Body of pancreas (tissue), 4 donors: ENCODE measurements at places on chromosomes 6 and 20. TPM values are rescaled to one million over a fixed set of nuclear protein-coding genes. Genes with fewer than 3 reads are reported as not detected.

The RNF39 gene
- 1.6 TPM for total RNA-seq

The SULF2 gene
- 34.3 TPM for total RNA-seq

The FAM83C gene
- total RNA-seq = not detected

- peaks cover 48% of the 10 kb centered on the region for H3K4me1 ChIP-seq
- peak; percentile 36 for DNase-seq
Measured at GRCh38 chr20:50724851-50725723, 6.3 kb upstream of the PARD6B start.

DNA sequence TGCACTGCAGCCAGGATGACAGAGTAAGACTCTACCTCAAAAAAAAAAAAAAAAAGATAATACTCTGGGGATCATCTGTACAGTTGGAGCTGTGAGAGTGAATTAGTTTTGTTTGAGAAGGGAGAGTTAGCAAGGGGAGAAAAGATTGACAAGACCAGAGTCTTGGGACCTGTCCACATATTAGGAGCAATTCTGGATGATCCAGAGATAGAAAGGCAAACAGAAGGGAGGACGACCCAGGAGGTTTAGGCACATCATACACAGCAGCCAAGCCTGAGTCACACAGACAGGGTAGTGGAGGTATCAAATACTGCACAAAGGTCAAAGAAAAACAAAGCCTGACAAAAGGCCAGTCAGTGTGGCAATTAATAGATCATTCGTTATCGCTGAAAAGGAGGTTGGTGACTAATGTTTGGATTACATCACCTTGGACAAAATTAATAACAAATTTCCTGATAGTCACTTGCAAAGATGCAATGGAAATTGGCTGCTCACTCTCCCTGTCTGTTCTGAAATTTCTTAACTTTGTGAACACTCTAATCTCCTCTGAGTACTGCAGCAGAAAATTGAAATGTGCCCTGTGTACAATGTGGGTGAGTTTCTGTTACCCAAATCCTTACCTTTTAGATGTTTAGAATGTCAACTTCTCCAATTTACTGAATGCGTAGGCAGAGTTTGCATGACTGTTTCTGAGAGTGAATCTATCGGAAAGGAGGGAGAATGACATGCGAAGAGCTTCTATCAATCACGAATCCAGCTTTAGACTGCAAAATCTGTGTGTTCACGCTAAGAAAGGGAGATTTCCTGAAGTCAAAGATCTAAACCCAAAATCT, 105.4 kb downstream of the TSHZ2 start:
- H3K4me1 ChIP-seq = peaks cover 36% of the 10 kb centered on the region
- H3K27me3 ChIP-seq = no peaks in the 10 kb centered on the region
- no peaks in the 10 kb centered on the region for H3K36me3 ChIP-seq
- DNase-seq = peak; percentile 57

- no peaks in the 10 kb centered on the region for H3K4me1 ChIP-seq
- no peak overlapping the region for H3K27ac ChIP-seq
- H3K27me3 ChIP-seq = no peaks in the 10 kb centered on the region
- DNase-seq = peak; percentile 51
- no peaks in the 10 kb centered on the region for H3K36me3 ChIP-seq
- no peak overlapping the region for H3K4me3 ChIP-seq
Measured at GRCh38 chr6:32622545-32623401, 14.4 kb upstream of the HLA-DQA1 start.

DNA sequence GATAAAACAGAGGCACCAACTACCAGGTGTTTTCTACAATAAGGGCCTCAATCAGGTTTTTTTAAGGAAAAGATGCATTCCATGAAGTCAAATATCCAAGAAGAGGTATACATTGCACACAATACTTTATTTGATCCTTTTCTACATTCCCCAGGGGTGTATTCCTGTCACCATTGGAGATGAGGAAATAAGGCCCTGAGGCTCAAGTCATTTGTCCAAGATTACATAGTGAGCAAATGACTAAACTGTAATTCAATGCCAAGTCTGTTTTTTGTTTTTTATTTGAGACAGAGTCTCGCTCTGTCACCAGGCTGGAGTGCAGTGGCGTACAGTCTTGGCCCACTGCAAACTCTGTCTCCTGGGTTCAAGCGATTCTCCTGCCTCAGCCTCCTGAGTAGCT, 69.2 kb upstream of the CDYL start:
- DNase-seq = no peak
- H3K27ac ChIP-seq = no peak overlapping the region
- H3K4me3 ChIP-seq = no peak overlapping the region
- H3K27me3 ChIP-seq = no peaks in the 10 kb centered on the region

- no peaks in the 10 kb centered on the region for H3K4me1 ChIP-seq
- H3K36me3 ChIP-seq = no peaks in the 10 kb centered on the region
- no peak overlapping the region for H3K27ac ChIP-seq
- H3K4me3 ChIP-seq = no peak overlapping the region
Measured at GRCh38 chr6:75997696-75998095, 74.8 kb downstream of the IMPG1 start.

DNA sequence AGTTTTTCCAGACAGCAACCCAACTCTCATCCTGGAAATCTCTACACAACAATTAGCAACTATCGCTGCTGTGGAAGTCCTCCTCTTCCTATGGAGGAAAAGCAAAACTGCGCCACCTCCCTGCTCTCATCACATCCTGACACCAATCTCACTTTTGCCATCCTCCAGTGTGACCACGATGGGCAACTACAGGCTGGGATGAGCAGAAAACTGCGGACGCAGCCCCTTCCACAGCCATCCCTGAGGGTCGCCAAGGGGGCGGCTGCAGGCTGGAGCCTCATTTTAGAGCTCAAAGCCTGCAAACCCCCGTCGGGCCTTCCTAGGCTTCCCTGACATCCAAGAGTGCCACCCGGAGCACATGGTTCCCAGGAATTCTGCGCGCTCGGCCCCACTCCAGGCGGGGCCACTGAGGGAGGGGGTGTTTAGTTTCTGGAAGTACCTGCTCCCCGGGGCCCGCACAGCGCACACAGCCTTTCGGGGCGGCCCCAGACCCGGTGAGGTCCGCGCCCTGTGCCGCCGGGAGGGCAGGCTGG, 1.2 kb downstream of the TCFL5 start:
- no peak for DNase-seq
- no peaks in the 10 kb centered on the region for H3K27me3 ChIP-seq
- peaks cover 19% of the 10 kb centered on the region for H3K4me1 ChIP-seq
- H3K4me3 ChIP-seq = no peak overlapping the region
- no peak overlapping the region for H3K27ac ChIP-seq
- no peaks in the 10 kb centered on the region for H3K36me3 ChIP-seq
